Activated CD4-positive, alpha-beta T cell treated with anti-CD3 and anti-CD28 coated beads, Interleukin-2, amount 10 ng/mL, durations not matched to agents 24 days and 14 days (primary cell): ENCODE measurements at places on chromosomes 16 and 17.

- no peaks in the 10 kb centered on the region for H3K4me1 ChIP-seq
- no peak for DNase-seq
- H3K27me3 ChIP-seq, result no peaks in the 10 kb centered on the region
- H3K36me3 ChIP-seq, result peaks cover 32% of the 10 kb centered on the region
Measured at GRCh38 chr16:84460406-84461028, 43.9 kb downstream of the MEAK7 start.

- no peak overlapping the region for H3K4me3 ChIP-seq
- H3K27ac ChIP-seq, result no peak overlapping the region
- H3K4me1 ChIP-seq, result no peaks in the 10 kb centered on the region
- no peaks in the 10 kb centered on the region for H3K36me3 ChIP-seq
Measured at GRCh38 chr16:89040861-89041570, 52.6 kb upstream of the ACSF3 start.

- H3K27me3 ChIP-seq, result no peaks in the 10 kb centered on the region
- peak overlapping the region; percentile 66 for H3K4me3 ChIP-seq
- H3K4me1 ChIP-seq, result peaks cover 79% of the 10 kb centered on the region
- peak overlapping the region; percentile 92 for H3K27ac ChIP-seq
- peaks cover 49% of the 10 kb centered on the region for H3K36me3 ChIP-seq
Measured at GRCh38 chr16:10988164-10988803, 43.9 kb downstream of the CLEC16A start.

DNA sequence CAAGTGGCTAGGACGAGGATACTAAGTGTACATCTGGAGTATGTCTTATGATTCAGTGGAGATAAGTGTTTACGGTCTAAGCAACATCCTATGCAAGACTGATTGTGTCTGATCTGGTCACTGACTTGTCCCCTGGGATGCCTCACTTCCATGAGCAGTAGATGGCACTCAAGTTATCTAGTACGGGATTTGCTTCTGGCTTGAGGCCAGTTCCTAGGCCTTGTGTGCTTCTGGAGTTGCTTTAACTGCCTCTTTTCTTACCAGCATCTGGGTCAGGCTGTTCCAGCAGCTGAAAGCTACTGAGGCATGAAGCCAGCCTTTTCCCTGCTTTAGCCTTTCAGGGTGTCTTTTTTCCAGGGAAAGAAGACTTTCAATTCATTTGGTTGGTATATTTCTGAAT, 23.0 kb downstream of the SUPT6H start:
- H3K4me1 ChIP-seq, result no peaks in the 10 kb centered on the region
- H3K36me3 ChIP-seq, result peaks cover 79% of the 10 kb centered on the region
- H3K4me3 ChIP-seq, result no peak overlapping the region
- no peak for DNase-seq
- H3K27ac ChIP-seq, result no peak overlapping the region

GRCh38 chr16:59878999-59879398, 1144.9 kb upstream of the GOT2 start:
- no peaks in the 10 kb centered on the region for H3K27me3 ChIP-seq
- H3K4me1 ChIP-seq, result no peaks in the 10 kb centered on the region
- H3K27ac ChIP-seq, result no peak overlapping the region

DNA sequence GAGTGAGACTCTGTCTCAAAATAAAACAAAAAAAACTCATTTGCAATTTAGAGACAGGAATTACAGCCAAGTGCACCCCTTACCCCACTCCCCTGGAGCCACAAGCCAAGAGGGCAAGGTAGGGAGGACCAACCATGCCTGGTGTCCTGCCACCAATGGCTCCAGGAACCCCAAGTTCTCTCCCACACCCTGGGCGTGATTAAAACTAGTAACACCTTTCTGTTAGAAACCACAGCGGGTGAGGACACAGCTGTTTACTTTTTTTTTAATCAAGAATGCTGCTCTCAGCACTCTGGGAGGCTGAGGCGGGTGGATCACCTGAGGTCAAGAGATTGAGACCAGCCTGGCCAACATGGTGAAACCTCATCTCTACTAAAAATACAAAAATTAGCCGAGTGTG, 38.1 kb downstream of the ANKRD11 start:
- no peak overlapping the region for H3K4me3 ChIP-seq
- peaks cover 5% of the 10 kb centered on the region for H3K36me3 ChIP-seq
- no peak overlapping the region for H3K27ac ChIP-seq
- no peak for DNase-seq
- H3K27me3 ChIP-seq, result no peaks in the 10 kb centered on the region

DNA sequence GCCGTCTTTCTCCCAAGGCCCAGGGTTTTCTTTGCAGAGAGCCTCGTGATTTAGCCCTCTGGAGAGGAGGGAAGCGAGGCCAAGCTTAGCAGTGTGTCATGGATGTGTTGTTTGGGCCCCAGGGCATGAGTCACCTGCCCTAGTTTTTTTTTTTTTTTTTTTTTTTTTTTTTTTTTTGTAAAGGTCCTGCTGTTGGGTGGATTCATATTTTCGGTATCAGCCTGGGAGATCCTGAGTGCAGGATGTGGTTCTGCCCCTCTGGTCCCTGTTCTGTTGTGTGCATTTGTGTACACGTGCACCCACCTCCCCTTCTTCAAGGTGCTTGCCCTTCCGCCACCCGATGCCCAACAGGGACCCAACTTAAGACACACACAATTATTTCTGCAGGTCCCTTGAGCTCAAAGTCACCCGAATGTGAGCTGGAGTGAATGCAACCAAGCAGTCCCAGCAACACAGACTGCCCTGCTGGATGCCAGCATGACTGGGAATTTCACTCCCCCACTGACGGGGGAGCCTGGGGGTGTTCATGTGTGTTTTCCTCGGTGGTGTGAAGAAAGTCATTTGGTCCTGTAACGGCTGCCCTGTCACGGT, 265.8 kb upstream of the TNRC6C start:
- no peak overlapping the region for H3K4me3 ChIP-seq
- no peak for DNase-seq
- peak overlapping the region; percentile 4 for H3K27ac ChIP-seq

- no peak overlapping the region for H3K27ac ChIP-seq
- no peaks in the 10 kb centered on the region for H3K27me3 ChIP-seq
- DNase-seq, result no peak
- H3K4me1 ChIP-seq, result peaks cover 12% of the 10 kb centered on the region
Measured at GRCh38 chr16:4463522-4464163, 10.8 kb downstream of the NMRAL1 start.

- DNase-seq, result no peak
- no peak overlapping the region for H3K27ac ChIP-seq
- no peak overlapping the region for H3K4me3 ChIP-seq
- H3K4me1 ChIP-seq, result no peaks in the 10 kb centered on the region
Measured at GRCh38 chr17:30454635-30455034, 22.6 kb upstream of the GOSR1 start.

DNA sequence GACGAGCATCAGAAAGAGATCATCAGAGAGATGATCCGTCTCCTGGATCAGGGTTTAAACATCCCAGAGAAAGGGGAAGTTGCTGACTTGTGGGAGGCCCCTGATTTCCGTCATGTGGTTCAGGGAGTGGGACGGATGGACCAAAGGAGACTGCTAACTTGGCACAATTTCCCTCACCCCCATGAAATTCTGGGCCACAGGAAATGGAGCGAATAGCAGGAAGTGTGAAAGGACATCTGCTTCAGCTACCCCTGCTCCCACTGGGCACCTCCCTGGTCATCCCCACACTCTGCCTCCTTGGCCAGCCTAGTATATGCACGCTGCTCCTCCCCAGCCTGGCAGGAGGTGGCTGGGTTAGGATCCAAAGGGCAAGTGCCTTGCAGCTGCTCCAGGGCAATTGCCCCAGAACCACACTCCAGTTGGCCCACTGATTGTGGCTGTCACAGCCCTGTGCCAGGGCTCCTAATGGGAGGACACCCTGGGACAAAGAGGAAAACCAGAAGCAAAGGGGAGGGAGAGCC, 1.3 kb downstream of the ARRB2 start:
- peak overlapping the region; percentile 99 for H3K27ac ChIP-seq
- H3K27me3 ChIP-seq, result no peaks in the 10 kb centered on the region
- DNase-seq, result peak; percentile 69
- H3K36me3 ChIP-seq, result peaks cover 21% of the 10 kb centered on the region

GRCh38 chr16:85401917-85402766, 211.0 kb upstream of the GSE1 start:
- H3K36me3 ChIP-seq, result no peaks in the 10 kb centered on the region
- no peak for DNase-seq
- H3K27ac ChIP-seq, result no peak overlapping the region
- no peaks in the 10 kb centered on the region for H3K27me3 ChIP-seq
- no peak overlapping the region for H3K4me3 ChIP-seq
- no peaks in the 10 kb centered on the region for H3K4me1 ChIP-seq

- no peak overlapping the region for H3K27ac ChIP-seq
- no peaks in the 10 kb centered on the region for H3K36me3 ChIP-seq
- H3K4me1 ChIP-seq, result peaks cover 15% of the 10 kb centered on the region
- no peak for DNase-seq
Measured at GRCh38 chr17:16512011-16512410, 20.0 kb upstream of the LRRC75A start.

DNA sequence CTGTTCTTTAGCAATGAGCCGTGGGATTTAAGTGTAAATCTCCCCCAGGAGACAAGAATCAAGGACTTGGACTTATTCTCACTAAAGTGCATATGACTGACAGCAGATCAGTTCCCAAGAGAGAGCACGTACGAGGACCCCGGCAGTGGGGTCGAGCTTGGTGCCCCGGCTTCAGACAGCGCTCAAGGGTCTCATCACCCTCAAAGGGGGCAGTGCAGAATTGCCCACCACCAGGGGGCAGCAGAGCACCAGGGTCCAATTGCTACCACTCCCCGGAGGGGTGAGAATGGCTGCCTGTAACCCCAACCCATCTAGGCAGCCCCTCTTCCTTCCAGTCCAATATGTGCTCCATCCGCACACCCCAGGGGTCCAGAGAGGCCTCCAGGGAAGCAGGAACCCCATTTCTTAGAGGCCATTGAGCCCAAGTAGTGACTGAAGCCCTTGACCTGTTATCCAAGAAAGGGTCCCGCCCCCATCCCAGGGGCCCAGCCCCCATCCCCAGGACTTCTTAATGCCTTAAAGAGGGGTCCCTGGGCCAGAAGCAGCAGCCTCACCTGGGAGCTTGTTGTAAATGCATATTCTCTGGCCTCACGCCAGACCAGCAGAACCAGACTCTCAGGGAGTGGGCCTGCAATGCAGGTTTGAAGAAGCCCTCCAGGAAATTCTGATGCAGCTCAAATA, 86.1 kb downstream of the ZDHHC7 start:
- H3K4me1 ChIP-seq, result no peaks in the 10 kb centered on the region
- DNase-seq, result peak; percentile 89
- no peak overlapping the region for H3K4me3 ChIP-seq
- no peaks in the 10 kb centered on the region for H3K27me3 ChIP-seq
- no peaks in the 10 kb centered on the region for H3K36me3 ChIP-seq
- H3K27ac ChIP-seq, result no peak overlapping the region

DNA sequence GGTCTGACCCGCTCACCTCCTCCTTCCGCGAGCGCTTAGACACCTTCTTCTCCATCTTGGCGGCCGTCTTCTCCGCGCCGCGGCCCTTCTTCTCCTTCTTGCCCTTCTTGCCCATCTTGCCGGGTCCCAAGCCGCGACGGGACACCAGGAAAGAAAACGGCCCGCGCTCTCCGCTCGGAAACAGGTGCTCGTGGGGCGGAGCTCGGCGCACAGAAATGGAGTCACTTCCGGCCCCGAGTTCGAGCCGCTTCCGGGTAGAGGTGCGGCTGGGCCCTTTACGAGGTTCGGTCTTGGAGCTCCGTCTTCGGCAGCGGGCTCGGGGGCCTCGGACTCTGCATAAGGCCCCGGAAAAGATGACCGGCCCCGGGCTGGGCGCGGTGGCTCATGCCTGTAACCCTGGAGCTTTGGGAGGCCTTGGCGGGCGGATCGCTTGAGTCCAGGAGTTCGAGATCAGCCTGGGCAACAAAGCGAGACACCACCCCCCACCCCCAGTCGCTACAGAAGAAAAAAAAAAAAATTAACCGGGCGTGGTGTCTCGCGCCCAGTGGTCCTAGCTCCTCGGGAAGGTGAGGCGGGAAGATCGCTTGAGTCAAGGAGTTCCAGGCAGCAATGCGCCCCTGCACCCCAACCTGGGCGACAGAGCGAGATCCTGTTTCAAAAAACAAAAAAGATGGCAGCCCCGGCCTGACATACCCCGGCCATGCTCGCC, at the start of gene KLHDC4:
KLHDC4 (minus strand) TSS at position 211 of the 709 bp plus-strand sequence; CDS start at position 115, 96 bp downstream.
- H3K27me3 ChIP-seq, result no peaks in the 10 kb centered on the region
- H3K36me3 ChIP-seq, result peaks cover 29% of the 10 kb centered on the region
- peak within 1 kb of the TSS; percentile 96 for H3K27ac ChIP-seq
- H3K4me1 ChIP-seq, result peaks cover 32% of the 10 kb centered on the region
- H3K4me3 ChIP-seq, result peak within 1 kb of the TSS; percentile 98
- peak; percentile 97 for DNase-seq

- no peak overlapping the region for H3K27ac ChIP-seq
- no peaks in the 10 kb centered on the region for H3K36me3 ChIP-seq
- H3K4me1 ChIP-seq, result peaks cover 3% of the 10 kb centered on the region
- DNase-seq, result peak; percentile 79
- no peak overlapping the region for H3K4me3 ChIP-seq
Measured at GRCh38 chr16:55701442-55702319, 45.9 kb downstream of the SLC6A2 start.
